ENCODE measurements at places on chromosomes 1 and 21. TPM values are rescaled to one million over a fixed set of nuclear protein-coding genes. Genes with fewer than 3 reads are reported as not detected.

DNA sequence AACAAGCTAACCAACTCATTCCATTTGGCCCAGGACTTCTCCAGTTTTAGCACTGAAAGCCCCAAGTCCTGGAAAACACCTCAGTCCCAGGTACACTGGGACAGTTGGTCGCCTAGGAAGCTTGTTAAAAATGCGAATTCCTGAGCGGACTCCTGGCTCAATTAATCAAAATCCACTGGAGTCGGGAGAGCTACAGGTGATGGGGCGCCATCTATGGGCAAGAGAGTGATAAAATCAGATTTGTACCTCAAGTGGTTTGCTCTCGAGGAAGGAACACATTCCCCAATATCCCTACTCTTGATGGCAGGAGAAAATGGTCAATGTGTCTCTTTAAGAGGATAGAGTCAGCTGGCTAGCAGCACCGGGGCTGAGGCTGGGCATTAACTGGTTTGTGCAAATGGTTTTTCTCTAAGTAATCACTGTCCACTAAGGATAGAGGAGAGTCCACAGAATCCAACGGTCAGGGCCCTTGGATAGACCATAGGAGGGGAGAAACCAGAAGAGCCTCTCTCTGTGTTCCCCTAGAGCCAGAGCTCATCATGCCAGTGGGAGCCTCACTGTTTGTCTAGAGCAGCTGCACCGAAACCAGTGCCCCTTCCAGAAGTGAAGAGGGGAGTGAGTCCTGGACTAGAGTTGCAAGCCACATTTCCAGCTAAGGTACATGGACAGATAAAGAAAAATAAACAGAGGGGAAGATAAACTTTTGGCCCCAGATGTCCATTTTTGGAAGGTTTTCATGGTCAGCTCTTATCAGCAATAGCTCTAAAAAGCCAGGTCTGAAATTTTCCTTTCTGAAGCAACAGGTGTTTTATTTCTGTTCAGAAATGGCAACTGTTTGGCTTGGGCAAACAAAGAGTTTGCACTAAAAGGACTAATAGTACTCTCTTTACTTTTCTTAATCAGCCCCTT lies 148.5 kb downstream of the TENT5C start:
- peaks cover 43% of the 10 kb centered on the region for H3K27me3 ChIP-seq
- H3K4me1 ChIP-seq, result peaks cover 17% of the 10 kb centered on the region

GRCh38 chr1:167104256-167104633 lies 10.4 kb downstream of the STYXL2 start:
- peaks cover 32% of the 10 kb centered on the region for H3K4me1 ChIP-seq
- H3K27ac ChIP-seq, result peak overlapping the region; percentile 67
- H3K4me3 ChIP-seq, result peak overlapping the region; percentile 80
- no peaks in the 10 kb centered on the region for H3K36me3 ChIP-seq

DNA sequence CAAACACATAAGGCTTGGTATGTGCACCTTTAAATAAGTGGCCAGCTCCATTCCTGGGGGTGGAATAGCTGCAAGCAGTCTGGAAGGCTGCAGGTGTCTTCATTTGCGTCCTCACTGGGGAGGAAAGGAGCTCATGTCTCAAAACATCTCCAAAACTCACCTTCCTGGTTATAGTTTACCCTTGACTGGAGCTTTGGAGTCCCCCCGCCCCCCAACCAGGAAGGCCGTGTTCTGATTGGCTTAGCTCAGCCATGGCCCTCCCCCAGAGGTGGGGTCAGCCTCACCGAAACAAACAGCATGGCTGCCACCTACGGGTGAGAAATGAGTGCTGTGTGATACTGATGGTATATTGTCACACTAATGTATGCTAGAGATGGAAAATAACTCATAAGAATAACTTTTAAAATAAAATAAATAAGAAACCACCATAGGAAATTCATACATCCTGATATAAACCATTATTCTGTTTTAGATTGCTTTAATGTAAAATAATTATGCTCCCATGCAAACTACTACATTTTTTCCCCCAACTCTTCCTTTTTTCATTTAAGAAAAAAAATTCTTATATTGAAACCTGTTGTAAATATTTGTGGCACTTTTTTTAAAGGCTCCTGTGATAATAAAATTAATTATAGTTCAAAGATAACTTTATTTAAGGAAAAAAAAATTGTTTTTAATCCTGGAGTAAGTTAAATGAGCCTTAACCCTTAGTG lies 90.8 kb downstream of the ZP4 start:
- H3K4me1 ChIP-seq, result no peaks in the 10 kb centered on the region
- no peak for DNase-seq
- no peak overlapping the region for H3K27ac ChIP-seq

GRCh38 chr1:154329551-154330131 lies 4.3 kb downstream of the ATP8B2 start:
- no peak for DNase-seq
- peaks cover 8% of the 10 kb centered on the region for H3K36me3 ChIP-seq
- no peaks in the 10 kb centered on the region for H3K27me3 ChIP-seq

- H3K4me3 ChIP-seq, result peak overlapping the region; percentile 70
- H3K27me3 ChIP-seq, result no peaks in the 10 kb centered on the region
- peak; percentile 82 for DNase-seq
Observed at GRCh38 chr1:203325026-203325417, 19.7 kb downstream of the BTG2 start.

GRCh38 chr1:39757501-39757900 lies 13.6 kb downstream of the OXCT2 start:
- no peak for DNase-seq
- peaks cover 4% of the 10 kb centered on the region for H3K4me1 ChIP-seq

GRCh38 chr1:116987256-116987555 lies 14.4 kb upstream of the CD101 start:
- H3K4me3 ChIP-seq, result no peak overlapping the region
- no peaks in the 10 kb centered on the region for H3K36me3 ChIP-seq
- no peak overlapping the region for H3K27ac ChIP-seq
- no peaks in the 10 kb centered on the region for H3K4me1 ChIP-seq
- DNase-seq, result no peak

- H3K36me3 ChIP-seq, result no peaks in the 10 kb centered on the region
- H3K4me1 ChIP-seq, result peaks cover 3% of the 10 kb centered on the region
- H3K27ac ChIP-seq, result no peak overlapping the region
- H3K27me3 ChIP-seq, result no peaks in the 10 kb centered on the region
- no peak overlapping the region for H3K4me3 ChIP-seq
Observed at GRCh38 chr1:117007719-117008013, 6.1 kb downstream of the CD101 start.

DNA sequence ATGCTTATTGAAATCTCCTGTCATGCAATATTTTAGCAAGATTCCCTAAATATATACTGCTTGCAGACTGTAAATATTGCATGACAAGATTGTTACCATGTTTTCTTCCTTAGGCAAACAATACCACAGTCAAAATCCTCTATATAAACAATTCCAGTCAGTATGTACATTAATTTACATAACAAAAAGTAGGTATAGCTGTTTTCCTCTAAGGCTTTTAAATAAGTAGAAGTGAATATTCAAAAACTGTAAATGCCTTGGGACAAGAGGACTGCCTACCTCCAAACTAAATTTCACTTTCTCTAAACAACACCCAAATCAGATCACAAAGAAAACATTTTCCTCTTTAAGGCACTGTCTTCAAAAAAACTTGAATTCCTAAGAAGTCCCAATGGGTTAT lies 17.3 kb upstream of the FOXD3 start:
- no peaks in the 10 kb centered on the region for H3K4me1 ChIP-seq
- H3K36me3 ChIP-seq, result peaks cover 7% of the 10 kb centered on the region
- H3K27ac ChIP-seq, result no peak overlapping the region
- H3K4me3 ChIP-seq, result no peak overlapping the region
- H3K27me3 ChIP-seq, result peaks cover 40% of the 10 kb centered on the region

- no peaks in the 10 kb centered on the region for H3K36me3 ChIP-seq
- H3K27ac ChIP-seq, result no peak overlapping the region
- peaks cover 23% of the 10 kb centered on the region for H3K27me3 ChIP-seq
- no peaks in the 10 kb centered on the region for H3K4me1 ChIP-seq
Observed at GRCh38 chr1:222416001-222416791, 131.7 kb downstream of the HHIPL2 start.

- no peaks in the 10 kb centered on the region for H3K27me3 ChIP-seq
- H3K4me1 ChIP-seq, result peaks cover 12% of the 10 kb centered on the region
- H3K27ac ChIP-seq, result peak overlapping the region; percentile 52
Observed at GRCh38 chr21:36235058-36235582, 78.5 kb downstream of the DOP1B start.

GRCh38 chr21:31557421-31558188 lies 101.9 kb upstream of the SOD1 start:
- H3K36me3 ChIP-seq, result no peaks in the 10 kb centered on the region
- DNase-seq, result peak; percentile 7
- H3K4me1 ChIP-seq, result peaks cover 12% of the 10 kb centered on the region
- no peak overlapping the region for H3K27ac ChIP-seq
- H3K4me3 ChIP-seq, result peak overlapping the region; percentile 82
- peaks cover 54% of the 10 kb centered on the region for H3K27me3 ChIP-seq

DNA sequence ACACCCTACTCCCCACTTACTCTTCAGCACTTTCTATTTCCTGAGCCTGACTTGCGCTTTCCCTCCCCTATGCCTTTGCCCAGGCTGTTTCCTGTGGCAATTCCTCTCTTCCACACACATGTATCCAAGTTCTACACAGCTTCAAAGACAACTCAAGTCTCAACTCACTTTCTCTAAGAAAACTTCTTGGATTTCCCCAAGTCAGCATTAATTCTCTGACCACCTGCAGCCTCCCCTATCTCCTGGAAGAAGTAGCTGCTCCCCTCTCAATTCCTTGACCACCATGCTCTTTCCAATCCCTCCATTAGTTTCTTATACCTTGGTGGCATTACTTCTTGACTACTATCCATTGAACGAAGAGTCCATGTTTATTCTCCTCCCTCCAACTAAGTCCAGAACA lies 42.8 kb downstream of the NMNAT2 start:
- H3K27me3 ChIP-seq, result peaks cover 32% of the 10 kb centered on the region
- H3K4me1 ChIP-seq, result no peaks in the 10 kb centered on the region
- DNase-seq, result no peak

- peak overlapping the region; percentile 68 for H3K27ac ChIP-seq
- no peak for DNase-seq
- no peak overlapping the region for H3K4me3 ChIP-seq
- H3K36me3 ChIP-seq, result no peaks in the 10 kb centered on the region
- no peaks in the 10 kb centered on the region for H3K4me1 ChIP-seq
Observed at GRCh38 chr1:228185641-228185965, 20.0 kb downstream of the IBA57 start.

DNA sequence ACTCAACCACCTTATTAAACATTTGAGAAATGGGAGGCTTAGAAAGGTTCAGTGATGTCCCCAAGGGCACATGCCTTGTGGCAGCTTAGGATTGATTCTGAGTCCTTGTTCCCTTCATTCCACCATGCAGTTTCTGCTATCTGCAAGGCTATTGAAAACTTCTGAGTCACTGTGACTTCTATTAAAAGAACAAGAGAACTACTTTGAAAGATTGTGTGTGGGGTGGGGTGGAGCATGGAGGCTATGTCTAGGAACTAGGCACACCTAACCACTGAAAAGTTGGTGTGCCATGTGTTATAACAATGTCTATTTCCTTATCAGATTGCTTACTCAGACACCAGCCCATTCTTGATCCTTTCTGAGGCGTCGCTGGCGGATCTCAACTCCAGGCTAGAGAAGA lies 10.8 kb downstream of the MTARC1 start:
- no peaks in the 10 kb centered on the region for H3K36me3 ChIP-seq
- H3K4me1 ChIP-seq, result no peaks in the 10 kb centered on the region
- no peak overlapping the region for H3K4me3 ChIP-seq
- DNase-seq, result no peak
- H3K27me3 ChIP-seq, result no peaks in the 10 kb centered on the region

DNA sequence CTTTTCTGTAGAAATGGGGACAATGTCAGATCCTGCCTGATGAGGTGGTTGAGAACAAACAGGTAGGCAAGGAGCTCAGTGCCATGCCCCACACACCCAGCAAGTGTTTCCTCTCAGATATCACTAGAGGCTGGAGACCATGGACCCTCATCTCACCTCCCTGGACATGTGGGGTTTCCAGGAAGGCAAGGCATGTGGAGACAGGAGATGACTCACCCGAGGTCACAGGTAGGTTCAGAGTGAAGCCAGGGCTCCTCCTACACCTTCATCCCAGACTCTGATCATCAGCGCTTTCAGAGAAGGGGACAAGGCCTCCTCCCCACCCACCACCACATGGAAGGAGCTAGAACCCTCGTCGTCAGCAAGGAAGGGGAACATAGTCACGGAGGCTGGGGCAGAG lies 69.2 kb downstream of the MATN1 start:
- H3K27ac ChIP-seq, result no peak overlapping the region
- peaks cover 3% of the 10 kb centered on the region for H3K4me1 ChIP-seq
- H3K4me3 ChIP-seq, result no peak overlapping the region
- H3K27me3 ChIP-seq, result peaks cover 42% of the 10 kb centered on the region
- DNase-seq, result no peak

GRCh38 chr1:222769971-222770620 lies 33.1 kb downstream of the FAM177B start:
- no peak overlapping the region for H3K27ac ChIP-seq
- no peak for DNase-seq

GRCh38 chr1:54459140-54459539 lies 52.9 kb upstream of the SSBP3 start:
- DNase-seq, result no peak
- H3K4me1 ChIP-seq, result peaks cover 5% of the 10 kb centered on the region
- no peaks in the 10 kb centered on the region for H3K36me3 ChIP-seq
- peaks cover 8% of the 10 kb centered on the region for H3K27me3 ChIP-seq
- no peak overlapping the region for H3K4me3 ChIP-seq

DNA sequence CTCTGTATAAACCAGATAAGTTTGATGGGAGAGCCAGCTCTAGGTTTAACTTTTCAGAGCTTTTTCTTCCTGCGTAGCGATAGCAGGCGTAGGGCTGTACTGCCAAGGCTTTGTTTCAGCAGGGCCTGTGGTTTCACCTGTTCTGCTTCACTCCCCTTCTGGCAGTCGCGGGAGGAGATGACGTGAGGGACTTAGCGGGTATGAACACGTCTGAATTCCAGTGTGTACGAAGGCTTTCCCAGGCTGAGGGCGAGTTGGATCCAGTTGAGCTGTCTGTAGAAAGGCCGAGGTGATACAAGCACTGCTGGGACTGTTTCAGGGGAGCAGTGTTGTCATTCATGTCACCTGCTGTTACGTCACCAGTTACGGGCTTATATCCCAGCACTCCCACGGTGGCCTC lies 21.2 kb downstream of the PEX14 start:
- H3K27ac ChIP-seq, result peak overlapping the region; percentile 89
- DNase-seq, result no peak
- peaks cover 21% of the 10 kb centered on the region for H3K4me1 ChIP-seq
- no peaks in the 10 kb centered on the region for H3K27me3 ChIP-seq
- H3K4me3 ChIP-seq, result no peak overlapping the region

Gene ELAPOR1
- polyA plus RNA-seq, result 0.65 TPM

Gene INKA2
- polyA plus RNA-seq, result 0.28 TPM

Gene VSIG8
- not detected for polyA plus RNA-seq

Gene GPR52
- polyA plus RNA-seq, result not detected

Gene ATP6V1G3
- polyA plus RNA-seq, result not detected

Gene STYXL2
- polyA plus RNA-seq, result not detected

Gene NUP210L
- not detected for polyA plus RNA-seq

Gene TMEM240
- not detected for polyA plus RNA-seq

Gene IFI44L
- polyA plus RNA-seq, result 10.5 TPM

Gene SLC19A1
- 2.9 TPM for polyA plus RNA-seq

Gene CNN3
- polyA plus RNA-seq, result 27.7 TPM

Gene CNR2
- 56.0 TPM for polyA plus RNA-seq

Gene VTCN1
- polyA plus RNA-seq, result not detected
